ENCODE measurements at places on chromosomes 16 and 17.

GRCh38 chr17:15091825-15092224, 173.3 kb downstream of the PMP22 start:
- DNase-seq, result no peak

GRCh38 chr16:66374176-66374575, 7.7 kb downstream of the CDH5 start:
- no peak for DNase-seq

GRCh38 chr16:28186752-28187151, 25.0 kb downstream of the XPO6 start:
- no peak for DNase-seq

GRCh38 chr17:73553311-73553710, 90.9 kb downstream of the SDK2 start:
- no peak for DNase-seq

DNA sequence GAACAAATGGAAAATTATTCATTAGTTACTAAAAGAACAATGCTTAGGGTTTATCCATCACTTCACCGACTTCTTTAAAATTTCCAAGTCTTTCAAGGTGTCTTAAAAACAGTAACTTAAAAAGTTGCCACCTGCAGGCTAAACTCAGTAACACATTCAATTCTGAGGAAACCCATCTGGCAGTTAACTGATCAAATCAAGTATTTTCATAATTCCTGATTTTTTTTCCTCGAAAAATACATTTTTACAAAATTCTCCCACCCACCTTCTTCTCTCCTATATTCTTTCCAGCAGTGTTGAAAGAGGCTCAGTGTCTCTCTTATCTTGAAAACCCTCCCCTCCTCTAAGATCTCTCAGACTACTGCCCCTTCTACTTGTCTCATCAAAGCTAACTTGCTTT, 29.9 kb downstream of the PARN start:
- no peak for DNase-seq

- DNase-seq, result no peak
Observed at GRCh38 chr16:19378511-19378910, 39.2 kb upstream of the TMC5 start.

DNA sequence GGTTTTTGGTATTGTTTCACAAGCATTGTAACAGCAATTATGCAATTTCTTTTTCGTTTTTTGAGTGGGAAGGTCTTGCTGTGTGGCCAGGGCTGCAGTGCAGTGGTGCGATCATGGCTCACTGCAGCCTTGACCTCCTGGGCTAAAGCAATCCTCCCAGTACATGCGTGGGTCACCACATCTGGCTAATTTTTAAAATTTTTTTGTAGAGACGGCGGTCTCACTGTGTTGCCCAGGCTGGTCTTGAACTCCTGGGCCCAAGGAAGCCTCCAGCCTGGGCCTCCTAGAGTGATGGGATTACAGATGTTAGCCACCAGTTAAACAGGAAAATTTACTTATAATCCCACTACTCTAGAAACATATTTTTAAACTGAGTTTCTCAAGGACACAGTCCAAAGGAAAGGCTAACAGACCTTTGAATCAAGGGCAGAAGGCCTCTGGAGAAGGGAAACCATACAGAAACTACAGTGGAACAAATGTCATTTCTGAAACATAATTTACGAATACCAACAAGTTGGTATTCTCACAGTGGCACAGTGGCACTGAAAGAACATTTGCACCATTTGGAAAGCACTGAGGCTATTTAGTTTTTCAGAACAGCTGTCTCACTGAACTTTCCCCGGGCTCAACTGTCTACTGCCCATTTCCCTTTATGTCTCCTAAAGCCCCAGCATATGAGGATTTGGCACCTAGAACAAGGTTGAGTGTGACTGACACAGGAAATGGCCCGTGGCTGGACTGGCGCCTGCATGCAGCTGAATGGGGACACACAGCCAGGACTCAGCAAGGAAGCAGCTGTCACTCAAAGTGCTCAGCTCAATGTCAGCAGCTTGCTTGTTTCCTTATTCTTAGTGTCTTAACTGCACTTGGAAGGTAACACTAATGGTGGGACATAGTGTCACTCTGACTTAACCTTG, 2.8 kb upstream of the PRKAR1A start:
- no peak for DNase-seq

GRCh38 chr16:1917056-1917664, 1.1 kb downstream of the HS3ST6 start:
- DNase-seq, result no peak

- DNase-seq, result no peak
Observed at GRCh38 chr17:59479141-59479540, 86.3 kb upstream of the DHX40 start.

DNA sequence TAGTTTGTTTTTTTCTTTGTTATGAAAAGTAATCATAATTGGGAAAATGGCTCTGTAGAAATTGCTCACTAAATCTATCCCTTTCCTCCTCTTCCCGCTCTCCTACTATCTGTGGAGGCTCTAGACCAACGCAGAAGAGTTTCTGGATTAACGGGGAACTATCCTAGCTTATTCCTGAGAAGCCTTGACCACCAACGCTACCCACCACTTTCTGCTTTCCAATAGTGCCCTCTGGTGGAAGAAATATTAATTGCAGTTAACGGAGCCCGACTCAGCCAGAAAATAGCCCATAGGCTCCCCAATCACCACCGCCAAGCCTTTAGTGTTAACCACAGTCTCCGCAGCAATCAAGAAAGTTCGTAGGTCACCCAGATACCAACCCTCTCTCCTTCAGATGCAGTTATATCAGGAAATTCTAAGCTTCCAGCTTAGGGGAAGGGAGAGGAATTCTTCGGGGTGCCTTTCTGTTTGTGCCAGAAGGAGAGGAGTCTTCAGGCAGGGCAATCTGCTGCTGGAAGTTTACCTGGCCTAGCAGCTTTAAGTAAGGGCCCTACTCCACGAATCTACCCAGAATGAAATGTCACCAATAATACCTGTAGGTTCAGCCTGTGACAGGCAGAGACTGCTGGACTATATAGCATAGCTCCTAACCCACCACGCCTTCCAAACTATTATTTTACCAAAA, 23.0 kb upstream of the NSRP1 start:
- DNase-seq, result no peak

GRCh38 chr17:8158267-8159031, 4.3 kb downstream of the VAMP2 start:
- DNase-seq, result peak; percentile 65
